ENCODE measurements at places on chromosomes 3 and 15.

GRCh38 chr15:29835301-29835700 is 13.0 kb upstream of the TJP1 start:
- DNase-seq = no peak

GRCh38 chr3:171704002-171704401 is 106.3 kb downstream of the PLD1 start:
- DNase-seq = peak; percentile 16

DNA sequence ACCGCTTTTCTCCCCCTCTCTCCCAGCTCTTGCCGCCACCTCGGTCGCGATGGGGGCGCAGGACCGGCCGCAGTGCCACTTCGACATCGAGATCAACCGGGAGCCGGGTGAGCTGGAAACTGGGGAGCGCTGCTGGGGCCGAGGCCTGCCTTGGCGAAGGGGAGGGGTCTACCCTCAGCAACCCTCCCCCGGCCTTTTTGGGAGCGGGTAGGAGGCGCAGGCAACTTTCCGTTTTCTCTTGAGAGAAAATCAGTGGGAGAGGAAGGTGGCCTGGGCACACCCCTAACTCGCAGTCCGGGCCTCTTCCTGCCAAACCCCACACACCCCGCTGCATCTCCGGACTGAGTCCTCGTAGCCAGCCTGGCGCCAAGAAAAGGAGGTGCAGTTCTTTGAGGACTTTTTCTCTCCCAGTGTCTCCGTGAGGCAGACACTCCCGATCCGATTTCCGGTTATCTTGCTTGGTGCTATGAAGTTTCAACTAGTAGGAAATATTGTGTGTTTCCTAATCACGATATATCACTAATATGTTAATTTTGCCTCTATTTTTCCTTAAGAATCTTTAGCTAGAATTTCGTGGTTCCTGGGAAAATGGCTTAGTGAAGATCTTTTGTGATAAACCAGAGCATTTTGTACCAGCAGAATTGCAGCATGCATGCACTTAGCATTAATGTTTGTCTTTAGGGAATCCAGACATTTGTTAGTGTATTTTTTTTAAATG is 631 bp downstream of the NKTR start:
- DNase-seq = peak; percentile 30

- no peak for DNase-seq
Measured at GRCh38 chr3:183296944-183297343, 43.9 kb downstream of the B3GNT5 start.

DNA sequence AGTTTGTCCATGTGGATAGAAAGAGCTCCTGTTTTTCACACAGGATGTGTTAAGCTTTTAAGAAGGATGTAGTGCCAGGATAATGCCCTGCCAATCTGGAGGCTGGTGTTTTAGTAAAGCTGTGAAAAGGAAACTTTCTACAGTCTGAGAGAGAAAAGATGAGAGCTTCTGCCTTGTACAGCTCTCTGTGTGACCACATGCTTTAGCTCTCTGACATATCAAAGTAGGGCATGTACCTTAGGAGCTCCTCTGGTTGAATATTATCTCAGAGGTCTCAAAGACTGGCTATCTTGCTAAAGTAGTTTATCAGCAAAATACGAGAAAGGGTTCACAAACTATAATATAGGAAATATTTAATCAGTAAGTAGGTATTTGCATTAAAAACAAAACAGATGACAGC is 30.4 kb downstream of the CDIN1 start:
- no peak for DNase-seq

All from GM04504 (cell line).